ENCODE measurements at places on chromosomes 2 and 18. TPM values are rescaled to one million over a fixed set of nuclear protein-coding genes. Genes with fewer than 3 reads are reported as not detected.

RAB3GAP1 gene
- 89.7 TPM for total RNA-seq

- DNase-seq: no peak
These were observed 361.9 kb downstream of the TXNL1 start for GRCh38 chr18:56276466-56276865.

CFAP65 gene
- 0.16 TPM for total RNA-seq

DNA sequence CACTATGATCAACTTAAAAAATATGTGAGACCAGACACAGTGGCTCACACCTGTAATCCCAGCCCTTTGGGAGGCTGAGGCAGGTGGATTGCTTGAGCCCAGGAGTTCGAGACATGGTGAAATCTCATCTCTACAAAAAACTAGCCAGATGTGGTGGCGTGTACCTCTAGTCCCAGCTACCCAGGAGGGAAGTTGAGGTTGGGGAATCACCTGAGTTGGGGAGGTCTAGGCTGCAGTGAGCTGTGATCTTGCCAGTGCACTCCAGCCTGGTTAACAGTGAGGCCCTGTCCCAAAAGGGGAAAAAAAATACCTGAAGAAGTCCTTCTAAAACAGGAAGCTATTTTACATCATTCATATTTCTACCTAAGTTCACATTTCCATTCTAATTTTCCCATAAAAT, 144.0 kb downstream of the EML6 start:
- no peak for DNase-seq

- no peak for DNase-seq
These were observed 3.1 kb upstream of the ZEB2 start for GRCh38 chr2:144522897-144523595.

DNA sequence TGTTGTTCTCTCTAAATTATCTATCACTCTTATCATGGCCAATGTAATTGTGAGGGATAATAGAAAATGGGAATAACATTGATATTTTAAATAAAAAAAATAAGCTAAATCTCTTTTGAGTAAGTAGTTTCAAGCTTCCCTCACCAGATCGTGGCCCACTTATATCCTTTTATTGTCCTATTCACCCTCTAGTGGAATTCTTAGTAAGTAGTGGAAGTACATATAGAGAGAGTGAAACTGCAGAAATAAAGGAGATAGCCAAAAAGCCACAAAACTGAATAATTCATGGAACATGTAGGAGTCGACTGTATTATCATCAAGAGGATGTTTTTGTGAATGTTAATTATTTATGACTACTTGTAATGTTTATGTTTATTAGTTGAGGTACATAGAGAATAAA, 66.1 kb upstream of the DTNA start:
- no peak for DNase-seq

- no peak for DNase-seq
These were observed 162.6 kb downstream of the ANKRD44 start for GRCh38 chr2:197147942-197148341.

- no peak for DNase-seq
These were observed 72.4 kb upstream of the TNP1 start for GRCh38 chr2:216932113-216932862.

- no peak for DNase-seq
These were observed 31.6 kb upstream of the GPR155 start for GRCh38 chr2:174518395-174518794.

DNA sequence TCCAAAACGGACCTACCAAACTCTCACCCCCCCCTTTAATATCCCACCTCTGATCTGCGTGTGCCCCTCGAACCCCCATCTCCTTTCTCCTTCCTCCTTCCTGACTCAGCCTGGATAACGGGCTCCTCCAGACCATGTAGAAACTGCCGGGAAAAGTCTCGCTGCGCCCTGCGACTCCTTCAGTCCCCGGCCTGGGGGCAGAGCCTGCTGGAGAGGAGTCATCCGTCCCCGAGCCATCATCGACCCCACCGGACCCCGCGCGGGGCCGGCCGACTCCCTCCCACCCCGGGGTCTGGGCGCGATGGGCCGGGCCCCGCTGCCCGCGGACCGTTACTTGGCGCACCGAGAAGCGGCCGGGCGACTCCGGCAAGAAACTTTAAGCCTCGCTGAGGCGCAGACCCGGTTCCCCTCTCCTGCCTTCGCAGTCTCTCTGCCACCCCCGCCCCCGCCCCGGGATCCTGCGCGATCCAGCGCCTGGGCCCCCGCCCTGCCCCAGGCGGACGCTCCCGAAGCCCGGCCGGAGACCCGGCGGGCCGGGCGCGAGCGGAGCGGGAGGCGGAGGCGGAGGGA, 3.4 kb downstream of the ZEB2 start:
- no peak for DNase-seq

GRCh38 chr18:49006641-49007454, 56.1 kb upstream of the SMAD7 start:
- peak; percentile 6 for DNase-seq

HOXD13 gene
- not detected for total RNA-seq

GRCh38 chr2:9767656-9768281, 75.5 kb upstream of the TAF1B start:
- no peak for DNase-seq

DNA sequence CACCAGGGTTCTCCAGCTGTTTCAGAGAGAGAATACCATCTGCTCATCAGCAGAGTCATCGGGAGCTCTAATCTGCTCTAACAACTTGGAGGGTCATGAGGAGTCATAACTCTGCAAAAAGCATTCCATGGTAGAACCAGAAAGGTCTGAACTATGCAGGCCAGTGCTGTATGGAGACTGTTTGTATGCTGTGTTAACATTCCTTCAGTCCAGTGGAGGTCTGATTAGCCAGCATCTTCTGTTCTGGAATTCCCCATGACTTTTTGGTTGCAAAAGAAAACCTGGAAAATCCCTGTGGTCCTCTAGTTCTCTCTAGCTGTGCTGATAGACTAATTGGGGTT, 9.4 kb upstream of the ITGB6 start:
- DNase-seq: no peak

DNA sequence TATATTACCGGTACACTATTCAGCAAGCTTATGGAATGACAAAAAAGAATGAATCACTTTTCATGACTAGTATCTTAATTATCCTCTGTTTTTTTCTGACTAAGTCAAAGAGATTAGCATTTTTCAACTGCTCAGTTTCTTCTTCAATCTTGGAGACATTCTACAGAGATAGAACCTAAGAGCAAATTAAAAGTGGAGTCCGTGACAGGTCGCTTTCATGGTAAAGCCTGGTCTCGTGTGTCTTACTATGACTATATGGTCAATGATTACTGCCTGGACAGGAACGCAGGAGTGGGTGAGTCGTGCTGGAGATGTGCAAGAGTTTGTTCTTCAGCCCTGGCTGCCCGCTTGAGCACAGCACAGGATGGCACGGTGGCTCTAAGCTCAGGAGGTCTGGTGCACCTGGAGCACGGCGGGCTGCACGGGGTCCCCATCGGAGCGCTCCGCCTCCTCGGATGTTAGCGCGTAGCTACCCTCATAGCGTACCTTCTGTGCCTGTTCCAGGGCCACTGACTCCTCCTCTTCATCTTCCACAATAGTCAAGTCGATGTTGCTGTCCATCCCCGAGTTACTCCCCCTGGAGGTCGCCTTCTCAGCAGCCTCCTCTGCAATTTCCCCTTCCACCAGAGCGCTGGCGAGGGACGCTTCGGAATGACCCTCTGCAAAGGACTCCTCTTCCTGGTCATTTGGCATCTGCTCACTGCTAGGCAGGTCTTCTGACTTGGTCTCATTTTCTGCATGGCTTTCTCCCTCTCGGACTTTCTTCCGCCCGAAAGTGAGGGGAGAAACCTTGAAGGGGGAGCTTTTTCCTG, 11.1 kb downstream of the CAVIN2 start:
- DNase-seq: no peak

GRCh38 chr2:239674981-239675825, 274.4 kb upstream of the HDAC4 start:
- DNase-seq: no peak

DNA sequence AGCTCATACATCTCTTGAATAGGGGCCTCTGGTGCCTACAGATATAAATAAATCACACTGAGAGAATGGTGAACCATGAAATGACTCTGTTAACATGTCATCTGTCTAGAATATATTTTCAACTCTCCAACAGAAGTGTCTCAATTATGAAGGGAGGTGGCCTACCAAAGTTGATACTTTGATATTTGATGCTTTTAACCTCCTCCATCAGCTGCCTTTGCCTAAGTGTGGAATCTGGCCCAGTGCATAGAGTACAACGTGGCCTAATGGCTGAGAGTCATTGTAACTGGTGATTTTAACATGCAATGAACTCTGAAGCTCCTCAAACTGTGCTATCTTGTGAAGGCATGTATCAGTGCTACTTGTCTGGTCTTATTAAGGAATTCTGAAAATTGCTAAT, 93.4 kb downstream of the MYO3B start:
- DNase-seq: no peak

- DNase-seq: no peak
These were observed 328 bp upstream of the PASK start for GRCh38 chr2:241149675-241149924.

HJURP gene
- total RNA-seq: 1.9 TPM

GRCh38 chr2:160719116-160719515, 225.5 kb upstream of the RBMS1 start:
- DNase-seq: no peak

- no peak for DNase-seq
These were observed 257.6 kb upstream of the RAB6C start for GRCh38 chr2:129721846-129722245.

GRCh38 chr18:45671321-45671720, 52.7 kb upstream of the SLC14A1 start:
- no peak for DNase-seq

DNA sequence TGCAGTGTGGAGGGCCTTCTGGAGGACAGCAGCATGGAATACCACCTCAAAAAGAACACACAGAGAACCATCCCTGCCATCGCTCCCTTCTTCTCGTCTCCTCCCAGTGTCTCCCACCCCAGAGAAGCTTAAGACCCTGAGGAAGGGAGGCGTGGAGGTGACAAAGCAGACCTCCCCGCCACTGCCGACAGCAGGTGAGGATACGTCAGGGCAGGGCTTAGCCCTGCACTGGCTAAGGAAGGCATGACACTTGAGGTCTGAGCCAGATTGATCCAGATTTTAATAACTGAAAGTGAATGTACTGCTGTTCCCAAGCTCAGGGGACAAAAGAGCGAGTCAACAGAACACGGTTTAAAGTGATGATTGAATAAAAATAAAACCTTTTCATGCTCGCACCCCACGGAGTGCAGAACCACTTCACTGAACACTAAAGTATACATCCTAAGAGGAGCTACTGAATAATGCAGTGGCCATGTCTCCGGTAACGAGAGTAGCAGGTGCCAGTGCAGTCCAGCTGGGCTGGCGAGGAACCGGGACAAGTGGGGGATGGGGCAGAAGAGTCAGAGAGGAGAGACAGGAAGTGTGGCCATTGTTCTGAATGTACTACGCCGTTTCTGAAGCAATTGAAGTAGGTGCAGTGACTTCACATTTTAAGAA, 391.0 kb downstream of the CDH2 start:
- DNase-seq: no peak

UCN gene
- 1.1 TPM for total RNA-seq

CHRND gene
- not detected for total RNA-seq

LOXL3 gene
- total RNA-seq: 16.1 TPM

DNA sequence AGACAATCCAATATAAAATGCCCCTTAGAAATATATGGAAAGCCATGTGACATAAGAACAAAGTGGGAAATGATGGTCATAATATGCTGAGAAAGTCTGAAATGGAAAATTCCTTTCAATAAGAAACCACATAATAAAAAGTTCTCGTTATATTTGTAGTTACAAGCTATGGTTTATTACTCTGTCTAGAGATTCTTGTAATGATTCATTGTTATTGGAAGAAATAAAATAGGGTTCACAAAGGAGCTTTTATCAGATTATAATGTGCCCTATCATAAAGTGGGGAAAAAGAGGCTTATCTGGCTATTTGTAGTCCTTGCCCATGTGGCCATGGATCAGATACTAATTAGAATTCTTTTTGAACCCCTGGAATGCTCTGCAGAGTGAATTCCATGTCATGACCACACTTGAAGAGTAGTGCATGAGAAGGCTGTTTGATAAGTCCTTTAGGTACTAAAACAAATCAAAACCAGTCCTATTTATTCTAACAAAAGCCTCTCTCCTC, 420.7 kb upstream of the NRP2 start:
- DNase-seq: no peak

DNA sequence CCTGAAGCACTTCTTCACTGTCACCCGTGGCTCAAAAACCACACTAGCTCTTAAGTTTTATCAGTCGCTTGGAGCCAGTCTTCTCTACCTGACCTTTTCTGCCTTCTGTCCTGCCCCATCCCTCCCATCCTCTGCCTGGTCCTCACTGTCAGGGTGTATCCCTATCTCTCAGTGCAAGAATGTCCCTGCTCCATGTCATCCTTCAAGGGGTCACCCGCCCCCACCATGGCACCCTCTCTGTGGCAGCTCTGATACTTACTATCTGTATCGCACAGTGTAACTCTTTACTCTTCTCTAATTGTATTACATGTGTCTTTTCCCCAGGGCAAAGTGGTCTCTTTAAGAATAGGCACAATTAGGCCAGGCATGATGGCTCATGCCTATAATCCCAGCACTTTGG, 4.4 kb downstream of the VAMP5 start:
- DNase-seq: no peak

REG1B gene
- total RNA-seq: not detected

OR6B2 gene
- total RNA-seq: not detected

DNA sequence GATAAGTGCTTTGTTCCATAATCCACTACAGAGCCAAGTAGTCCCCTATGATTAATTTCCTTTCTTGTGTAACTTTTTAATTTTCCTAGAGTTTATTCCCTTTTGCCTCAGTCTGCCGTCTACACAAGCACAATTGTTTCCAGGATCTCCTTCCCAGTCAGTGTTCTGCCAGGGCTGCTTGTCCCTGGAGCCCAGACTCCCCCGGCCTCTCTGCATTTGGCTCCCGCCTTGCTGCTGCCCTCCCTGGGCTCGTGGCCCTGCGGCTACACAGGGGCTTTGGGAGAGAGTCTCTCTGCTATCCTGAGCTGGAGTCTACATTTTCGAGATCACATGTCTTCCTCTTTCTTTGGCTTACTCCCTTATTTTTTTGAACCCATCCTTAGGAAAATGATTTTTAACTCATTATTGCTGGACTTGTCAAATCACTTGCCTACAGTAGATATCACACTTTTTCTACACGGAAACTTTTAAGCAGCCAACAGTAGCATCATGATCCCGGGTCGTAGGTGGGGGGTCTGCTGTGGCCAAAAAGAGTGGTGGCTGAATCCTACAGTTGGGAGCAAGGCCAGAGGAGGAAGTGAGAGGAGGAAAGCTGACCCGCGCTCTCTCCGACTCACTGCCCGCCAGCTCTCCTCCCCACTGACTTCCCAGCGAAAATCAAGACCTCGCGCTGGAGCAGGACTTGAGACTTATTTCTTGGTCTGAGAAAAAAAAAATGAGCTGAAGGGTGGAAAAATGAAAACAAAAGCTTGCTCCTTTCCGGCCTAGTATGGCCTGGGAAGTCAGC, 9.4 kb downstream of the FBLN7 start:
- DNase-seq: no peak
